CD4-positive, alpha-beta T cell treated with Interleukin-10 for 1 hour (primary cell): ENCODE measurements at places on chromosomes 3 and 15.

DNA sequence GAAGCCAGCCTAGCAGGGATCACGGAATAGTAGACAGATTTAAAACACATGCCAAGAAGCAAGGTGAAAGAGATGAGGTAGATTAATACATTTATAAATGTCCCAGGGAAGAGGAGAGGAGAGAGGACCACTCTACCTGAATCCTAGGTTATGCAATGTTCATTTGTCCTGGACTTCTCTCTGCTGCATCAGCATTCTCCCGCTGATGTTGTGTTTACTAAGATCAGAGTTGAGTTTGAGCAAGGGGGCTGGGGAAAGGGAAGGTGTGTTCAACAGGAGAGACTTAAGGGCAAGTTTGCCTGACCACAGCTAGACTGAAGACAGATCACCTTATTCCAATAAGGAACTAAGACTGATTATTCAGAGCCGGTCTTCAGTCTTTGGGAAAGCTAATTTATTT lies 1.1 kb upstream of the KPNA1 start:
- no peak for DNase-seq

DNA sequence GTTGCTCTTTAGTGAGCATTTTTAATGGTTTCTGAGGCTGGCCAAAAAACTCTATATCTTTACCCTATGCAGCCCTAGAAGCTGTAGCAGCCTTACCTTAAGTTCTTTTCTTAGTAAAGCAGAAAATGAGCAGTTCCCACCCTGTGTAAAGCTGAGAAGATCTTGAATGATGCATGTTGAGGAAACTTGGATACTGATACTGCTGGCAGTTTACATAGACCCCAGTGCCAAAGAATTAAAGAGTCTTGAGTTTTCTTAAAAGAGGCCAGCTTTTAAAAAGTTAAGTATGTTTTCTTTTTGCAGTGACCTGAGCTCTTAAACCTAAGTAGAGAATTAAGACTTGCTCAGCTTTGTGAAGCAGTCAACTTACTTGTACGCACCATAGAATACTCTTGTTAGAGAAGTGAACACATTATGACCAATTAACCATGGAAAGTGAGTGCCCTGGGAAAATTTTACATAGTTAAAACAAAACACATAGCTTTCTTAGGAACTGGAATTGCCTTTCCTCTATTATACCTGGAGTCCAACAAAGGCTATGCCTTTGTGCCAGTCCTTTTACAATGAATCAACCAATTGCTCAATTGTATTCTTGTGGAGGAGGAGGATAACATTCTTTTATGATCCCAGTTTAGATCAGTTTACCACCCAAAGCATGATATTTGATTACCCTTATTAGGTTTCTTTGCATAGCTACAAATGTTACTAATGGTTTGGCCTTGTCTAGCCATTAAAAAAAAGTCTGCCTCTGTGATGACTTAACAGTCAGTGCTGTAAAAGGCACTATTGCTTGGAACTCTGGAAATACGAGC lies 28.4 kb downstream of the PLS1 start:
- DNase-seq: no peak

GRCh38 chr15:73755946-73756345 lies 2.8 kb upstream of the INSYN1 start:
- no peak for DNase-seq

DNA sequence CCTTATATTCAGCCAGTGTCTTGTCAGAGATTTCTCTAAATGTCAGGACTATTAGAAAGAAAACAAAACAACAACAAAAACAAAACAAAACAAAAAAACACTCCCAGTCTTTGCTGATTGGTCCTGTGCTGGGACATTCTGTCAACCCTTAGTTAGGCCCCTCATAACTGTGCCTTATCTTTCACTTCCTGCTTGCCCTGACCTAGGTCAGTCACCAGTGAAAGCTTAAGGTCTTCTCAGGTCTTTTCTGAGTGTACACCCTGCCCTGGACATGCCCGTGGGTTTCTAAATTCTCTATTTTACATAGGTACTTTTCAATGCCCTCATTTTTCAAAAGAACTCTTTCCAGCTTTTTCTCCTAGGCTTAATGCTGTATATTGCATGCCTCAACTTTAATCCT lies 454.1 kb downstream of the GRM7 start:
- DNase-seq: no peak
